Activated gamma-delta T cell (primary cell): ENCODE measurements at places on chromosomes 12 and 14.

- DNase-seq = no peak
These were observed 244.1 kb downstream of the BTG1 start for GRCh38 chr12:91901381-91902074.

GRCh38 chr12:75087654-75088053 is 122.0 kb downstream of the KCNC2 start:
- DNase-seq = no peak

DNA sequence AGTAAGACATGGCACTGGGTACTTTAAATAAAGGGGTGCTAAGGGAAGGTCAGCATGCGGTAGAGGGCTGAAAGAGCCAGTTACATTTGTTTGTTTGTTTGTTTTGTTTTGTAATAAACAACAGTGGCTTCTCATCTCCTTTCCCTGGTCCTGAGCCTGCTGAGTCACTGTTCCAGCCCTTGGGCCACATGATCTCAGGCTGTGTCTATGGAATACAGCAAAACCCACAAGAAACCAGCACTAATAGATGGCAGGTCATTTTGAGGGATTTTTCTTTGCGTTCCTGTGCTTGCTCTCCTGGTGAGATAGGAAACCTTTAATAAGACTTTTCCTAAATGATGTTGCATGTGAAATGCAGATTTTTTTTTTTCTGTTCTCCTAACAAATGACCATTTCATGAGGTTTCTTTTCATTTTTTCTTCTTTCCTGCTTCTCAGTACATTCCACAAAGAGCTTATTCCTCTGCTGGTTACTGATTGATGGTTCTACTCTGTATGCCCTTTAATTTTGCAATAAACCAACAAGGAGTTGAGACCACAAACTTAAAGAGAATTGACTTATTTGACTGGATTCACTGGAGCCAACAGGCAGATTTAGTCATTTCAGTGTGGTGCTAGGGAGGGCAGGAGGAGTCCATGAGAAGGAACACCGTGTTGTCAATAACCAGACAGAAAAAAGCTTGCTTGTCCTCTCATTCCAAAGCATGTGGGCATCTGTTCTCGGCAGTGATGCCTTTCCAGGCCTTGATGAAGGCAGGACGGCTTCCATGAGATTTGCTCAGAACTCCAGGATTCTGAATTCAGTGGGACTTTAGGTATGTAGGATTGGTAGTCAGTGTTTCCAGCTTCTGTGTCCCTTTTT is 459.2 kb downstream of the RAD51B start:
- no peak for DNase-seq

DNA sequence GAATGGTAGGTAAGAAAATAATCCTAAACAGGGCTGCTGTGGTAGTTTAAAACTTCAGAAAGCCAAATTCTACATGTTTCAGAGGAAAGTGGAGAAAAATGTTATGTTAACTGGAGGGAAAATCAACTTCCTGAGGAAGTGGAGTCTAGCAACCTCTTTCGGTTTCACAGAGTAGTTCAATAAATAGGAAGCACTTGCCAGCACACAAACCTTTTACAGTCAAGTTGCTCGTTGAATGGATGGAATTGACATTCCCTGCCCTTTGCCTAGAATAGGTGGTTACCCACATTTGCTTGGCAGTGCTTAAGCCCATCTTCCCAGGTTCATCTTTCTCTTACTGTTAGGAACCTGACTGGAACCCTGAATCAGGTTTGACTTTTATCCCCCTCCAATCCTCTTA is 15.9 kb downstream of the ANKRD13A start:
- no peak for DNase-seq

DNA sequence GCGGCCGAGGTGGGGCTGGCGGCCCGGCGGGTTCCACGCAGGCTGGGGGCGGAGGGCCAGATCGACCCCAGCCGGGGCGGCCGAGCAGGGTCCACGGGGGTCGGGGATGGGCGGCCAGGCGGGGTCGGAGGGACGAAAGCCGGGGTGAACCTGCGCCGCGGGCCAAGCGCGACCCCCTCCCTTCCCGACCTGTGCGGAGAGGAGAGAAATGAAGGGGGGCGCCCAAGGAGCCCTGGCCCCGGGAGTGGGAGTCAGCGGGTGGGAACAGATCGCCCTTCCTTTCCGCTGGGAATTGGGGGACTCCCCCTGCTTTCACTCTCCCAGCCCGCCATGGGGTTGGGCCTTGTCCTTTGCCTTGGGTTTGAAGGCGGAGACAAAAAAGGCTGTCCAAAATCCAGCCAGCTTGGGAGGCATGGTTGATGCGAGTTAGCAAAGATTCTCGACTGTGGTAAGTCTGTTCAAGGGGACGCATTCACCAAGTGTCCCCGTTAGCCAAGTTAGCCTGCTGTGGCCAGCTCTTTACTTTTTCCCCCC is 559 bp upstream of the CKAP4 start:
- DNase-seq = no peak

- DNase-seq = no peak
These were observed 173.7 kb downstream of the SYT10 start for GRCh38 chr12:33265900-33266299.

GRCh38 chr14:103949131-103949790 is 6.9 kb upstream of the RD3L start:
- DNase-seq = no peak

- DNase-seq = no peak
These were observed 124.8 kb downstream of the SCARB1 start for GRCh38 chr12:124738636-124739467.

- DNase-seq = no peak
These were observed 53.9 kb downstream of the SMUG1 start for GRCh38 chr12:54134850-54135249.

DNA sequence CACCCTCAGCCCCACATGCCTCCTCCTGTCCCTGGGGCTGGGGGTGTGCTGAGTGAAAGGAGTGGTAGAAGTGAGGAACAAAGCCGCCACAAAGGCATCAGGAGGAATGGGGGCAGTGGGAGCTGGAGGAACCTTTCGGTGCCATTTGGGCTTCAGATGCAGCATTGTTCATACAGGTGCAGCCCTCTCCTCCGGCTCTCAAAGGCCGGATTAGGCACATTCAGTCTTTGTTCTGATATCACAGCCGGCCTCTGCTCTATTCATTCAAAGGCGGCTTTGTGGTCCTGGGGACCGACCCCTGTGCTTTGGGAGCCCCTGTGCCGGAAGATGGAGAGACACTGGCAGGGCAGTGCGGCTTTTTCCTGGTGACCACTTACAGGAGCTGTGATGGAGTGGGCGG is 53.2 kb downstream of the SMOC1 start:
- no peak for DNase-seq

DNA sequence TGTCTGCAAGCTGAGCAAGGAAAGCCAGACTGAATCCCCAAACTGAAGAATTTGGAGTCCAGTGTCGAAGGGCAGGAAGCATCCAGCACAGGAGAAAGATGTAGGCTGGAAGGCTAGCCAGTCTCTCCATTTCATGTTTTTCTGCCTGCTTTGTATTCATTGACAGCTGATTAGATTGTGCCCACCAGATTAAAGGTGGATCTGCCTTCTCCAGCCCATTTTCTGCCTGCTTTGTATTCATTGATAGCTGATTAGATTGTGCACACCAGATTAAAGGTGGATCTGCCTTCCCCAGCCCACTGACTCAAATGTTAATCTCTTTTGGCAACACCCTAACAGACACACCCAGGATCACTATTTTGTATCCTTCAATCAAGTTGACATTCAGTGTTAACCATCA is 85.3 kb downstream of the PLBD1 start:
- DNase-seq = no peak

- no peak for DNase-seq
These were observed 4.9 kb upstream of the GPR132 start for GRCh38 chr14:105069871-105070759.

- DNase-seq = no peak
These were observed 17.8 kb downstream of the E2F7 start for GRCh38 chr12:77047341-77048109.
